HAP-1 (cell line): ENCODE measurements at places on chromosomes 7 and 10.
A peak's percentile ranks its signal among the peaks of the same experiment; 100 is the strongest.

DNA sequence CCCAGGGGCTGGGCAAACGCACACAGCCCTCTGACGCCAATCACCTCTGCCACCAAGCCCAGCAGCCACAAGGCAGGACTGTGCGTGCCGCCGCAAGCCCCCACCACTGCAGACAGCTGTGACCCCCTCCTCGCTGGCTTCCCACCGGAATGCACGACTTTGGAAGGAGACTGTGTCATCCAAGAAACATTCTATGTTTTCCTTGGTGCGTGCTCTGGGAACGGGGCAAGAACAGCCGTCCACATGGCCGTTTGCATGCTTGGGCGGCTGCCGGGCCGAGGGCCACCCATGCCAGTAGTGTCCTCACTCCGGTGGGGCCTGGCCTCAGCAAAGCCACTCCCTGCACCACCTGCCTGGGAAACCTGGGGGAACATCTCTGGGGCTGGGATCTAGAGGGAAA is 17.6 kb upstream of the ELN start:
- no peak for DNase-seq

DNA sequence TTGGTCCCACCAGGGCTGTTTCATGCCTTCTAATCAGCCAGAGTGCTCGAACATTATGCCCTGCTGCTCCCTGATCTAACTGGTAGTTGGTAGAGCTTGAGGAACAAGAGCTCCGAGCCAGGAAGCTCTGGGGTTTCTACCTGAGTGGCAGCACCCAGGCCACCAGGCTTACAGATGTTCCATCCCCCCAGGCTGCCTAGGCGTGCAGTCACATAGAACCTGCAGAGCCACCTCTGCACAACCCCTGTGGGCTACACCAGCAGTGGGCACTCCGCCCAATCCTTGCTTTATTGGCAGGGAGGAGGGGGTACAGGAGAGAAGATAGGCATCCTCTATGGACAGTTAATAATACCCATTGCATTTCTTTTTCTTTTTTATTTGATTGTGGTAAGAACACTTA is 21.8 kb downstream of the MAP3K8 start:
- DNase-seq, result no peak

- no peak for DNase-seq
Measured at GRCh38 chr10:75910032-75910431, 478.6 kb downstream of the LRMDA start.

- no peak for DNase-seq
Measured at GRCh38 chr7:13414661-13415107, 574.8 kb downstream of the ETV1 start.

DNA sequence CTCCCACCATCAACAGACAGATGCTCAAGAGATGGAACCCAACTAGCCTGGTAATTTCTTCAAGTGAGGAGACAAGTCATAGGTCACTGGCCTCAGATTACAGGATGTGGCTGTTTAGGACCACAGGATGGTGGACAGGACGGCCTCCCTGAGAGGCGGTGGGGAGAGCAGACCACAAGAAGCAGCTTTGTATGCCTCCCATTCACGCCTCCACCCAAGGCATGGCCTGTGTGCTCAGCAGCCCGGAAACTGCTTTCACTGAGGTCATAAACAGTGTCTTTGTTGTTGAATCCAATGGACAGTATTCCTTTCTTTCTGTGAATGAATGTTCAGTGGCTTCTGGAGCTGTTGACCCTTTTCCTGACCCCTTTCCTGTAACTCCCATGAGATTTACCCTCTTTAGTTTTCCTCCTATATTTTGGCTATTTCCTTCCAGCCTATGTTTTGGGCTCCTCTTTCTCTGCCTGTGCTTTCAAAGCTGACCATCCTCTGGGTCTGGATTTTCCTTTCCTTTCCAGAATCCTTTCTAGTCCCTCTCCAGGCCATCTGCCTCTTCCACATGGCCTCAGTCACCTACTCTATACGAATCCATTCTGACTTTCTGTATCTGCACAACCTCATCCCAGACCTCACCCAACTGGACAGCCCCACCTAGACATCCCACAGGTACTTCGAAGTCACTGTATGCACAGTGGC is 32.4 kb upstream of the INPP5F start:
- DNase-seq, result no peak

- DNase-seq, result no peak
Measured at GRCh38 chr10:60417024-60417423, 27.3 kb upstream of the ANK3 start.

DNA sequence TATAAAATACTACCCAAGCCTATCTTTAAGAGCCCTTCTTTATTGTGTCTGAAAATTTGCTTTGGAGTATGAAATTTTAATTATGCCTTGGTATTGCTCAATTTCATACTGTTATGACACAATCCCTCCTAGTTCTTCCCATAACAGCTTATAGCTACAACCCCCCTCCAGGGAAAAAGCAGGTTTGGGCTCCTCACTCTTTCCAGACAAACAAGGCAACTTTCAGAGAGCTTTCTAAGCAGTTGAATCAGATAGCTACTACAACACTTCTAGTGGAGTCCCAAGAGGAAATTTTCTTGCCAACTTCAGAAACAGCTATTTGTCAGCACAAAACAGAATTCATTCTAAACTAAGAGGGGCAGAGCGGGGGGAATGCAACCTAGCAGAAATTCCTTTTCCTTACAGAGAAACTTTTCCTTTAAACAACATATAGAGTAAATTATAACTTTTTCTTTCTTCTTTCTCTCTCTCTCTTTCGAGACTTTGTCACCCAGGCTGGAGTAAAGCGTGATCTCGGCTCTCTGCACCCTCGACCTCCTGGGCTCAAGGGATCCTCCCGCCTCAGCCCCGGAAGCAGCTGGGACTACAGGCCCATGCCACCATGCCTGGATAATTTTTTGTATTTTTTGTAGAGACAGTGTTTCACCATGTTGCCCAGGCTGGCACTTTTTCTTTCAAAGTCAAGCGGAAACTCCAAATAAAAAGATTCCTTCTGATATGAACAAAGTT is 26.0 kb upstream of the JMJD1C start:
- DNase-seq, result no peak

DNA sequence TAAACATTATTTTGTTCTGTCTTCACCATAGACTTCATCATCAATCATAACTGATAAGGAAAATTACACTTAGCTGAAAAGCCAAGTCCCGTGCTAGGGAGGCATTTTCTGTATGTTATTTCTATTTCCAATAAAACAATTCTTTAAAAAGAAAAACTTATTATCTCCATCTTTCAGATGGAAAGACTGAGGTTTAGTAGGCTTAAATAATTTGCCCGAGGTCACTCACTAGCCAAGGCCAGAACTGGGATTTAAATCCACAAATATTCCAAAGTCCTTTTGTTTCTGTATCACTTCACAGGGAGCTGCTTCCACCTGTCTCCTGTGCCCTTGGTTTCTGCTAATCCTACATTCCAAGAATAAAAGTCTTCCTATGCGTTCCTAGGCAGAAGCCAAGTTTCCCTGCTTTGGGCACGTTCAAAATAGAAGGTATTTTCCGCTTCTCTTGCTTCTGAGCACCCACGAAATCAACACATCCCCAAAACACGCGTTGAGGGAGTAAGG is 732 bp downstream of the CPVL start:
- DNase-seq, result peak; percentile 47

- DNase-seq, result no peak
Measured at GRCh38 chr10:133377818-133378250, 1.2 kb upstream of the PAOX start.

- DNase-seq, result no peak
Measured at GRCh38 chr10:13483951-13484350, 44.9 kb downstream of the BEND7 start.

GRCh38 chr7:2151801-2152612 is 80.7 kb downstream of the MAD1L1 start:
- DNase-seq, result no peak

- no peak for DNase-seq
Measured at GRCh38 chr10:24406809-24407483, 198.0 kb downstream of the KIAA1217 start.

DNA sequence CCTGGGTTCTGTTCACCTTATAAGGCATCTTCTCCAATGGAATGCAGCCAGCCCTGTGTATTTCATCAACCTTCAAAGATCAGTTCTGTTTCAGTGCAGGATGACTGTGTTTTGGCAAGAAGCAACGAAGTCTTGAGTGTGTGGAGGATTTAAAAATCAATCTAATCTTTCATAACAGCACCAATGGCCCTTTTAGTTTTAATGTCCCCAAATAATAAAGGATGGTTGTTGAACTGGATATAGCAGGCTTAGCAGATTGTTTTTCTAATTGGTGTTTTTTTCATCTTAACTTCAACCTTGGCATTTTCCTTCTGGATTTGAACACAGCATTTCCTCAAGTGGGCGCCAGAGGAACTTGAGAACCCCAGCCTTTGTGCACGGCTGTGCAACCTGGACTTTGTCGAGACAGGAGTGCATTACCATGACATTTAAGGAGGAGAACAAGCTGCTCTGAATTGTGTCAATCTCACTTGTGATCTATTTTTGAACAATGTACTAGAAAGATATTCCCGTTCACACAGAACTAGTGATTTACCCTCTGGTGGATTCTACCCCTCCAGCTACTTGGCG is 313.3 kb upstream of the AKR1E2 start:
- DNase-seq, result no peak

DNA sequence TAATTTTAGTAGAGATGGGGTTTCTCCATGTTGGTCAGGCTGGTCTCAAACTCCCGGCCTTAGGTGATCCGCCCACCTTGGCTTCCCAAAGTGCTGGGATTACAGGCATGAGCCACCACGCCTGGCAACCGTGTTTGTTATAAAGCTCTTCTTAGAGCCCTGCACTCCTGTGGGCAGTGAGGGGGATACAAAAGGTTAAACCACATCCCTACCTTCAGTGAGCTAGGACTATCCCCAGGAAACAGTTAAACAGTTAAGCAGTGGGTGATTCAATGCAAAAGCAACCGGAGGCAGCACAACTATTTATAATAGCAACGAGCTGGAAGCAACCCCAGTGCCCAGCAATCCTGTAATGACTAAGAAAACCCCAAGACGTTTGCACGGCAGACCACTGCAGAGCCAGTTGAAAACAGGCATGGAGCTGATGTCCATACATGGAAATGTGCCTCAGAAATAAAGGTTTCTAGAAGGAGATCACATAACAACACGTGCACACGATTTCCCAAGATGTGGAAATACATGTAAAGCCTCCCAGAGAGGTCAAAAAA is 107.2 kb upstream of the LYZL2 start:
- DNase-seq, result no peak

- DNase-seq, result no peak
Measured at GRCh38 chr7:141693082-141693481, 8.9 kb downstream of the DENND11 start.

DNA sequence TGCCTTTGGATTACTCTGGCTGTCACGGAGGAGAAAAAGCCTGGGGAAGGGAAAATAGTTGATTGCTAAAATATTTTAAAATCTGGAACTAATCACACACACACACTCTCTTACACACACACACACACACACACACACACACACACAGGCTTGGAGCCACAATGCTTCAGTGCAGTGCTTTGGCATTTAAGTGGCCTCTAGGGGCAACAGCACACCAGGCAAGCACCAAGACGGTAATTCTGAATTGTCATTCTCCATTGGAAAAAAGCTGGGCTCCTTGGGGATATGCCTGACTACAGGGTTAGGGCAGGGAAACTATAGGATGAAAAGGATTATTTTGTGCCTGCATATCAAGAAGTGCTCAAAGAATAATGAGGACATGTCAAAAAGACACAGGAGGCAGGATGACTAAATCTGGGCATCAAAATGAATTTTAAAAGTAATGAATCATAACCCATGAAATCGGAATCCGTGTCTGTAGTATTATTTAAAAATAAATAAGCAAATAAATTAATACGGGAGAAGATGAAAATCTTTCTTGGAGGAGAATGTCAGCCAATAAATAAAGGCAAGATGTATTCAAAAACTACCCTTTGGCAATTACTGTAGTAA is 30.4 kb upstream of the DDC start:
- DNase-seq, result no peak

DNA sequence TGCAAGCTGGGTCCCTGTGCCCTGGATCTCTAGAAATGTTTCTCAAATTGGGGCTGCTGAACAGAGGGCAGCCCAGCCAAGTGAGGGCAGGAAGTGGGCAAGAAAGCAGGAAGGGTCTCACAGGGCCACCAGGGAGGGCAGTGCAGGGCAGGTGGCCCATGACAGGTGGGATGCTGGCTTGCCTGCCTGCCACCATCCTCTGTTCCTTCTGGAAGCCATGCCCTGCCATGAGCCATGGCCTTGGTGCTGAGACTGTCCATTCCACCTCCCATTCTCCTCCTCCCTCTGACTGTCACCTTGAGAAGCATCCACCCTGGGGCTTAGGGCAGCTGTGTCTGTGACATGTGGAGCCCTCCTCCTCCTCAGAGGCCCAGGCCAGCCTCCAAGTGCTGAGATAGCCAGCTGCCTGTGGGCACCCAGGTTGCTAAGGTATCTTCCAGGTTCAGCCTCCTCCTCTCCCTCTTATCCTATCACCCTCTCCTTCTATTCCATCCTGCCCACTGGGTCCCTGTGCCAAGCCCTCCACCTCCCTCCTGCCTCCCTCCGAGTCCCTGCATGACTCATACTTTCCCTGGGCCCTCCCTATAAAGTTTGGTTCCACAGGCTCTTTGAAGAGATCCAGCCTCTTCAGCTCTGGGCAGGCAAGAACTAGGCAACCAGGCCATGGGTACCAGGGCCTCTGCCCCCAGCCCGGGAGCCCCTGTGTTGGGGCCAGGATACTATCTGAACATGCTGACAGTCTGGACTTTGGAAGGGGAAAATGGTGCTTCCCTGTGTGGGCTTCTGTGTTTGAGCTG is 1.3 kb downstream of the VSIR start:
- no peak for DNase-seq

- DNase-seq, result no peak
Measured at GRCh38 chr7:112707655-112708054, 82.5 kb downstream of the TMEM168 start.

DNA sequence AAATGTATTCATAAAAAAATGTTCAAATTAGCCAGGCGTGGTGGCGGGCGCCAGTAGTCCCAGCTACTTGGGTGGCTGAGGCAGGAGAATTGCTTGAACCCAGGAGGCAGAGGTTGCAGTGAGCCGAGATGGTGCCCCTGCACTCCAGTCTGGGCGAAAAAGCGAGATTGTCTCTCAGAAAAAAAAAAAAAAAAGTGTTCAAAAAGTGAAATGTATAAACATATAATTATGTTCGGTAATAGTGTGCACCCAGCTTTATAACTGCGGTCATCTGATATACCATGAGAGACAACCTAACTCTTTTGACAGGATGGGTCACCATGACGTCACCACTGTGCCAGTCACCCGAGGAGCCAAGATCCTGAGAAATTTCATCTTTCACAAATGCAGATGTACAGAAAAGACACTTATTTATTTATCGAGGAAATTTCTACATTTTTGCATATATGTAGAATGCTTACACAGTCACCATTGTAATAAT is 594 bp upstream of the RP9 start:
- DNase-seq, result no peak

- no peak for DNase-seq
Measured at GRCh38 chr7:98396768-98397167, 4.1 kb downstream of the BAIAP2L1 start.
